ENCODE measurements at places on chromosomes 7 and 10.

DNA sequence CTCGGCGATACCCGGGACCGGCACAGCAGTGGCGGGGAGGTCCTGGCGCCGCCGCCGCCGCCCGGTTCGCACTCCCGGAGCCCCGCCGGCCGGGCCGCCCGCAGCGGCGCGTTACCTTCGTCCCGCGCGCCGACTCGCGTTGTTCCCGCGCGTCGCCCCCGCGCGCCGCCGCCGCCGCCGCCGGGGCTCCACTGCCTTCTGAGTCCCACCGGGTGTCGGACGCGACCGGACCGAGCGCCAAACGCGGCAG, at the start of gene EZH2:
EZH2 (minus strand) TSS at position 243 of the 250 bp plus-strand sequence. CDS start 36,993 bp downstream, outside the sequence.
- DNase-seq, result no peak

GRCh38 chr7:17989546-17989945, 38.1 kb downstream of the PRPS1L1 start:
- peak; percentile 58 for DNase-seq

DNA sequence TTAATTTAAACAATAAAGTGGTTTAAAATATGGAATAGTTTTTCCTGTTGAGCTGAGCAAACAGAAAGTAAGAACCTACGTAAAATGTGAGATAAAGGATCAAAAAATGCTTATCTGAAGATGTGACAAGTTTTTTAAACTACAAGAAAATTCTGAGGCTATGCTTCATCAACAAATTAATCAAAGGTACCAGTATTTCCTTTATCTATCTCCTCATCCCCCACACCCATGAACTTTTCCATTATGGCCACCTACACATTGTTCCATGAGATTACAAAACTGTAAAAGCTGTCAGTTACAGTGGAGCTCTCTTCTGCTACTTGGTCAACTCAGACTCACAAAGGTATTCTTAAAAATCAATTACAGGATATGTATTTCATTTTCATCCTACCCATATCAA, 77.4 kb downstream of the ARHGAP12 start:
- no peak for DNase-seq

GRCh38 chr10:77602231-77602912, 35.2 kb downstream of the KCNMA1 start:
- no peak for DNase-seq

GRCh38 chr10:132865171-132865631, 77.2 kb downstream of the CFAP46 start:
- DNase-seq, result no peak

DNA sequence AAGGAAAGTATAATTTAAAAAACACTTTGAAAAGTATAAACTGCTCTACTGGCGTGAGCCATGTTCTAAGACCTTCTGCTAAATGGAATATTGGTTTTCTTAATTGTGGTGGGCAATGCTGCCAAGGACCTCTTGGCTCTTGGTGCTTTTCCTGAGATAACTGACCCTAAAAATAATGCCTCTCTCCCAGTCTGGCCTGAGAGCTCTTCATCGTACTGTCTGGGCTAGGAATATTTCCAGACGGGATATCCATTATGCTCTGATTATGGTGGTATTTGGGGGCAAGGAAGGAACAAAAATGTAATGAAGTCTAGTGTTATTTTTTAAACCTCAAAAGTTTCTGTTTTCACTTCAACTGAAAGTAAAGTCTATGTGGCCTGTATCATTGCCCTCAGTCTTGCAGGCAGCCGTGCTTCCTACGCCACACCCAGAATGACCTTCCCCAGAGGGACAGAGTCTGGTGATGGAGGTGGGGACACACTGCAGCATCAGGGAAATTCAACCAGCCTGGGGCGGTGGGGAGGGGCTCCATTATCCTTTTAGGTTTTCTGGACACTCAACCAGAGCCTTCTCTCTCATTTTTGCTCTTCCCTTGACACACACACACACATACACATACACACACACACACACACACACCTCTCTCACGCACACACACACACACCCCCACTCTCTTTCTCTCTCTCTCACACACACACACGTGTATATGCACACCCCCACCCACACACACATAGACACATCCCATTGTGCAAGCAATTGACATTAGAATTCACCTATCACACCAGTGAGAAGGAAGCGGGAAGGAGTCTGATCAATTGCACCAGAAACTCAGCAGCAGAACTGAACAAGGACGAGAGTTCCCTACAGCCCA, 99.6 kb downstream of the LRRC18 start:
- DNase-seq, result no peak

GRCh38 chr7:77685233-77685632, 11.0 kb upstream of the RSBN1L start:
- no peak for DNase-seq

GRCh38 chr7:20316706-20317105, 14.0 kb upstream of the ITGB8 start:
- DNase-seq, result no peak

- no peak for DNase-seq
Observed at GRCh38 chr7:77837275-77837674, 38.7 kb downstream of the PHTF2 start.

- peak; percentile 45 for DNase-seq
Observed at GRCh38 chr7:45118889-45119331, 7.4 kb upstream of the TBRG4 start.

DNA sequence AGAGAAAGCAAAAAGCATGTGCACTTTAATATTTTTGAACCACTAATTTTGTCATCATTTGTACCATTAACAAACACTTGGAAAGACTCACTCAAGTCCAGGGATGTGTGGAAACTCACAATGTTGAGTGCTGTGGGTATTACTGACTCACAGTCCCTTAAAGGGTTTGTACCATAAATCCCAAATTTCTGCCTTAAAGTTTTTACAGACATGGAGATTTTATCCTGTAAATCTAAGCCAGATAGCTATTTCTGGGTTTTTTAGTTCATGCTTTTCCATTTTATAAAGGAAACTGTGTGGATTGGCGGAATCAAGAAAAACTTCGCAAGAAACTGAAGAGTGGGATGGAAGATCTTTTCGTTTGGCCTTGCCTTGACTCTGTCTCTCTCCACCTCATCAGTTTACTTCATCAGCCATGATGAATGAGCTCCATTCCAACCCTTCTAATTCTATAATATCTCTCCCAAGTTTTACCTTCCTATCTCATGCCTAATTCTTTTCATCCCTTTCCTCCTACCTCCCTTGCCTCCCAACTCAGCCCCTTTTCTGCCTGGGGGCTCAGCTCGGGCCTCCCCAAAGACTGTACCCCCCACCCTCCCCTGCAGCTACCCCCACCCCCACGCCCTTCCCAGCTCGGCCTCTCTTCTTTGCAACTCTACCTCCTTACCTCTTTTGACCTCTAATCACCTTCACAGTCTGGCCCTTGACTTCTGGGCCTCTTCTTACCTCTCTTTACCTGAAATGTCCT, 218.5 kb upstream of the MKLN1 start:
- no peak for DNase-seq

DNA sequence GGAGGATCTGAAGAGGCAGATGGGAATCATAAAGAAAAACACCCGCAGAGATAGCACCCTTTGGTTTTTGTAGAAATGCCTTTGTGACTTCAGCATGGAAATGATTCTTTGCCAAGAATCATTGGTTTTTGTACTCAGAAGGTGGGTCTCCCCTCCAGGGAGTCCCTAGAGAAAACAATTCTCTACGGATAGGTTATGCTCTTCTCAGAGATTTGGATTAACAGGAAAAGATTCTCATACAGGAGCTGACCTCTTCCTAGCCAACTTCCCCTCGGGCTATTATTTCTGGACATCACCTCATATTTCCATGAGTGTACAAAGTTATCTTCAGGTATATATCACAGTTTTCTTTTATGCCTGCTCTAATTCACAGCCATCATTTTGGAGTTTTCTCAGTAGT, 274.2 kb upstream of the HABP2 start:
- DNase-seq, result no peak

GRCh38 chr10:14605231-14605925, 169.3 kb downstream of the FAM107B start:
- DNase-seq, result no peak

GRCh38 chr7:133040674-133041073, 41.2 kb downstream of the CHCHD3 start:
- DNase-seq, result no peak

DNA sequence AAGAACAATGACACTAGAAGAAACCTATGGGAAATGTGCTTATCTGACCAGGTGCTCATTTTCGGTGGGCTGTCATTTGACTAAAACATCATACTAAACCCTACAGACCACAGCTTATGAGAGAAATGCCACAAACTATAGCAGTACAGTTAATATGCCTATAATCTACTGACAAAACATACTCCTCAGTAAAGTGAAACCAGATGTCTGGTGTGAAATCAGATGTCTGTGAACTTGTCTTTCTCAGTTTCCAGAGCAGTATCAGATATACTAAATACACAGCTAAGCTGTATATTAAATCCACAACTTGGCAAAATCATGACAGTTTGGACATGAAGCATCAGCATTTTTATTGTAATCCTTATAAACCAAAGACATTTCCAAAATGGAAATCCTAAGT, 3.3 kb downstream of the IMMP2L start:
- DNase-seq, result no peak

DNA sequence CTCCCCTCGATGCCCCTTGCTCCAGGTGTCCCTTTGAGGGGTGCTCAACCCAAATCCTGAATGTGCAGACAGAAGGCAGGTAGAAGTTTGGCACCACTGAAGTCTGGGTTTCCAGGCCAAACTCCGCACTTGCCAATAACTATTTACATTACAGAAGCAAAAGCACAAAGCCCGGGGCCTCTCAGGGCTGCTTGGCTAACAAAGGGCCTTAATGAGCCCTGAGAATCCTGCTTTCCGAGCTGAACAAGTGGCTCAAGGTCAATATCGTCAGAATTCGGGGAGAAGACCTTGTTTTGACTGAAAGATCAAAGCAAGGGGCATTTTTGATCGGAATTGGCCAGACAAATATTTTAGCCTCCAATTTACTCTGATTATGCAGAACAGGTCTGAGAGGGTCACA, 189.9 kb downstream of the HERPUD2 start:
- no peak for DNase-seq

GRCh38 chr10:121558238-121558637, 40.0 kb downstream of the FGFR2 start:
- DNase-seq, result no peak

DNA sequence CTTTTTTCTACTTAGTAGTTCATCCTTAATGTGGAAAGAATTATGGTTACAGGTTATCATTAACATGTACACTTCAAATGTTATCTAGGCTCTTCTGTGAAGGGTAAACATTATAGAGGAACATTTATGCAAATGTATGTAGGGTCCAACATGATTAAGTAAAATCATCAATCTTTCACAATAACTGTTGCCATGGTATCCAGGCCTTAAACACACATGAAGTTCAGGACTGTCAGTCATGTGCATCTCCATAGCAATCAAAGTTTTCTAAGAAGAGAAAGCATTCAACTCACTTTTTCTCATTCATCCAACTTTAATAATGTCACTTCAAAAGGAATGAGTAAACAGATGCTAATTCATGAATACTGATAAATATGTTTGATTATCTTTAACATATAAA, 83.6 kb downstream of the DNAJC1 start:
- no peak for DNase-seq

DNA sequence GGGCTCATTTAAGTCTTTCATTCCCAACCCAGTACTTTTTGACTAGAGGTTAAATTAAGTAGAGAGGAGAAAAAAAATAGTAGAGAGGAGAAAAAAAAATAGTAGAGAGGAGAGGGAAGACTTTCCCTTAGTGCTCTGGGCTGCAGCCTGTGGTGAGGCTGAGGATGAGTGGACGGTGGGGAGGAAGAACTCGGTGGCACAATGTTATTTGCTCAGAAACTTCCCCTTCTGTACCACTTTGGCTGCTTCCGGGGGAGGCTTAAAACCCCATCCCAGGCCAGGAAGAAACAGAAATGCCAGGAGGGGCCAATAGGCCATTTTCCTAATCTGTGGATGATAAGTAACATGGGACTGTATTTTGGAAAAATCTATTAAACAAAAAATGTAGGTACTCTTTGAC, 14.6 kb upstream of the MLXIPL start:
- DNase-seq, result no peak

GRCh38 chr10:7161484-7162250, 249.2 kb downstream of the SFMBT2 start:
- DNase-seq, result no peak

DNA sequence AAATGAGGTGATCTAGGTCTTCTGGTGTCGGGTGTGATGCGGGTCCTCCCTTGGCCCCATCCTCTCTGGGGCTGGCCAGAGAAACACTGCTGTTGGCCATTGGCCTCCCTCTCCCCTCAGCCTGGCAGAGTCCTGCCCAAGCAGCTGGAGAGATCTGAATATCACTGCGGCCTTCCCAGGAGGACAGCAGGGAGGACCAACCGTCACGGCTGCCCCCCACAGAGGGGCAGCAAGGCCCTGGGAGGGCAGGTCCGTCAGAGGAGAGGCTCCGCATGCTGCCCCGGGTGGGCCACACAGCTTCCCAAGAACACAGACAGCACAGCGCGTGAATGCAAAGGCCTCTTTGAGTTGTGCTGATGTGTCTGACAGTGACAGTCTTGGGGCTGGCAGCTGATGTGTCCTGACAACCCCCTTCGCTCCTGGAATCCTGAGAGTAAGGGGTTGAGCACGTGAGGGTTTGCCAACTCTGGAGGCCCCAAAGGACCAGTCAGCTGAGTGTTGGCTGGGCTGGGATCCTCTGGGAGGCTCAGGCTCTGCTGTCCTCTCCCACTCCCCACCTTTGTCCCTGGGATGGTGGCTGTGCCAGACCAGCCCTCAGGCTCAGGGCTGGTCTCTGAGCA, 132.5 kb upstream of the UNC5B start:
- peak; percentile 32 for DNase-seq

GRCh38 chr10:31590023-31590800, 271.2 kb downstream of the ZEB1 start:
- DNase-seq, result no peak

- DNase-seq, result no peak
Observed at GRCh38 chr10:15591431-15591830, 128.3 kb downstream of the ITGA8 start.
